ENCODE measurements at places on chromosomes 2 and 18. TPM values are rescaled to one million over a fixed set of nuclear protein-coding genes. Genes with fewer than 3 reads are reported as not detected.

GRCh38 chr2:174516501-174517378, 29.9 kb upstream of the GPR155 start:
- DNase-seq, result no peak

DNA sequence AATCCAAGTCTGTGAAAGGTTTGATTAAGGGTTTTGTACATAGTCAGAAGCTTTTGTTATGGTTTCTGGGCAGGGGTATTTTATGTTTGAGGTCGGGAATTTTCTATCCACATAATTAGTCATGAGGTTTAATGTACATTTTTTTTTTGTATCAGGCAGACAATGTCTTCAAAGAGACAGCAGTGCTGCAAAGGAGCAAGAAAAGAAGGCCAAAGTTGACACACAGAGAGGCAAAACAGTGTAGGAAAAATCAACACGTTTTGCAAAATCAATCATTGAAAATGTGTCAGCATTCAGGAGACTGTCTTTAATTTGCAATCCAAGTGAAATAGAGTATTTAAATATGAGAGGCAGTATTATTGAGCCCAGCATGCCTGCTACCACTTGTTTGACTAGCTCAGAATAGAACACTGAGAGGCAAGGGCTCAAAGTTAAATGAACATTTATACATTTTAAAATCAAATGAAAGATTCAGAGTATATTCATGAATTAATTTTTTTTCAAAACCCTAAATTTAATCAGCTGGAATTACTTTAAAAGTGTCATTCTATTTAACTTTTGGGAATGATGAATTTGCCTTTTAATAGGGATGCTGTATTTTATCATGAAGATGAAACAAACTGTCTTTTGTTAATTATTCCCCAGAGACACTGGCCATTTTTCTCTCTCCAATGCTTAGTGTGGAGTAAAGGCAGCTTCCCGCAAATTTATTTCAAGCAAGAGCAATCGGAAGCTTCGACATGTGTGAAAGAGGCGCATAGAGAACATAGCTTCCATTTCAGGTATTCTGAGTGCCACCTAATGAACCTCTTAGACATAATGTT, 11.3 kb downstream of the VRK2 start:
- DNase-seq, result no peak

DNA sequence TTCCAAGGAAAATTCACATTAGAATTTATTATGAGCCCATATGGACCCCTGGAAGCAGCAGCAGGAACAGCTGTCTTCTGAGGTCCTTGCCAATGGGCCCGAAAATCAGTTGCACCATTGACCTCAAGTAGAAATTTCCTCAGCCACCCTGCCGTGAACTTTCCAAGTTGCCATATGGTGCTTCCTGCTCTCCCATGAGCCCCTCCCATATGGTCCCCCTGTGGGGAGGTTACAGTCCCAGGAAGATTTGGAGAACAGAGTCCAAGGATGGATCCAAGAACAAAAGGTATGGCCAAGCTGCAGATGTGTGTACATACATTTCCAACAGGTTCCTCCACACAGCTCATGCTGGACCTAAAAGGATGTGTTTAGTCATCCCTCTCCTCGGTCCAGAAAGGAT, 34.6 kb downstream of the DIPK1C start:
- no peak for DNase-seq

- no peak for DNase-seq
These were observed 136.1 kb downstream of the NEDD4L start for GRCh38 chr18:58180172-58180571.

GRCh38 chr2:217026569-217026968, 166.7 kb upstream of the TNP1 start:
- DNase-seq, result no peak

DNA sequence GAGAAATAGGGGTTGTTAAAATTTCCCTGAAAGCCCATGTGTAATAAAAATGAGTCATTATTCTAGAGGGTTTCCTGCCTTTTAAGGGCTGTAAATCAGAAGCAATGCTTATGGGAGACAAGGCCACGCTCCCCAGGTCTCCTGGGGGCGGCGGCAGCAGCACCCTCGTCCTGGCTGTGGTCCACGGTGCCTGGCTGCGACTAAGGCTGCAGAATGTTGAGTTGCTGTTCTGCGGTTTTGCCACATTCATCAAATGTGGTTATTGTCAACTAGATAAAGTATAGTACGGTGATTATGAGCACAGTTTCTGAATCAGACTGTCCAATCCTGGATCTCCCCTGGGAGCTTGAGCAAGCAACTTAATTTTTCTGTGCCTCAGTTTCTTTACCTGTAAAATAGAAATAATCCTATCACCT, 11.9 kb upstream of the AGFG1 start:
- DNase-seq, result no peak

DNA sequence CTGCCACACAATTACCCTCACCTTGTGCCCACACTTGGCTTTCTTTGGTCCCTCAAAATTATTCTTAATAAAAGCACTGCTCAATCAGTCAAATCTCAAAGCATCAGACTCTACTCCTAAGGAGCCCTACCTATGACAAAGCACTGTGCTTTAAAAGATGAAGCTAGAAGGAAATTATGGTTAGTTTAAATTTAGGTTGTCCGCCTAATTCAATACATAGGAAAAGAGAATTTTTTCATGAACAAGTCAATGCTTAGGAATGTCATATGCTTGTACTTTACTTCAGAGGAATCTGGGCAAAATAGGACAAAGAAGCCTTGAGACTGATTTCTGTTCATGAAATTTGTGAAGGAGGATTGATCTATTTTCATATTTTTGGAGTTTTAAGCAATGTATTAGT, 726.4 kb upstream of the CDH2 start:
- no peak for DNase-seq

- DNase-seq, result no peak
These were observed 836.9 kb upstream of the FANCL start for GRCh38 chr2:59077981-59078531.

DNA sequence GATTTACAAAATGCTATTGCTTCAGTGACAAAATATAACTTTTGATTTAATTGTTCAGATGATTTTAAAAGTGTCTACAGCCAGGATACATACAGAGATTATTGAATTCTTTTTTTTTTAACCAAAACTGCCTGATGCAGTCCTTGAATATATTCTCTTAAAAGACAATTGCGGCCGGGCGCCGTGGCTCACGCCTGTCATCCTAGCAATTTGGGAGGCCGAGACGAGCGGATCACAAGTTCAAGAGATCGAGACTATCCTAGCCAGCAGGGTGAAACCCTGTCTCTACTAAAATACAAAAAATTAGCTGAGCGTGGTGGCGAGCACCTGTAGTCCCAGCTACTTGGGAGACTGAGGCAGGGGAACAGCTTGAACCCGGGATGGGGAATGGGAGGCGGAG, 497.0 kb upstream of the FSIP2 start:
- DNase-seq, result no peak

- DNase-seq, result no peak
These were observed 25.4 kb downstream of the SP100 start for GRCh38 chr2:230441227-230441897.

DNA sequence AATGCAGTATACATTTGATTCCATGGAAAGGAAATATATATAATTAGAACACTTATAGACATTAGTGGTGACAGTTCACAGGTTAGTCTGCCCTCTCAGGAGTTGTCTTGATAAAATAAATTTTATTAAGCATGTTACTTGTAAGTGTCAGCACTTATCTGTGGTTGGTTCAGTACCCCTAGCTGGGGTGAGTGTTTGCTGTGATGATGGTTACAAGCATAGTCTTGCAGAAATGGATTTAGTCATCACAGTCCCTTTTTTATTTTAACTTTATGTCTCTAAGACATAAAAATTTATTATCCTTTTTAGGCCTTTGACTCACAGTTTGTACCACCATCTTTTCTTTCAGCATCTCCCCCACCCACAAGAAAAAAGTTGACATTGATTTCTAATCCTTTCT, 52.1 kb downstream of the NCK2 start:
- no peak for DNase-seq

DNA sequence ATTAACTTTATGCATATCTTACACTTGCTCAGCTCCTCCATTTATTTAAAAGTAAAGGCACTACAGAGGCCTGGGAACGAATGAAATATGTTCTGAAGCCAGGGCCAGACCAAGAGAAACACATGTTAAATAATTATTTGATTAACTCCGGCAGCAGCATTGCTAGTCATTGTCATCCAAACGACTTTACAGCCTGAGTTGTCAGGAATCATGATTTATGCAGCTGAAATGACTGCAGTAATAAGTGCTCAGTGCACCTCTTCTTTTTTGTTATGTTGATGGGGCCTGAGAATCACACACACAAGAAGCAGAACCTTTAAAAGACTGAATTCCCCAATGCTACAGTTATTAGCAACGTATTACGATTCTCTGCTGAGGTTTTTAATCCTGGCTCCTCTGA, 58.9 kb downstream of the EPHA4 start:
- DNase-seq, result no peak

DNA sequence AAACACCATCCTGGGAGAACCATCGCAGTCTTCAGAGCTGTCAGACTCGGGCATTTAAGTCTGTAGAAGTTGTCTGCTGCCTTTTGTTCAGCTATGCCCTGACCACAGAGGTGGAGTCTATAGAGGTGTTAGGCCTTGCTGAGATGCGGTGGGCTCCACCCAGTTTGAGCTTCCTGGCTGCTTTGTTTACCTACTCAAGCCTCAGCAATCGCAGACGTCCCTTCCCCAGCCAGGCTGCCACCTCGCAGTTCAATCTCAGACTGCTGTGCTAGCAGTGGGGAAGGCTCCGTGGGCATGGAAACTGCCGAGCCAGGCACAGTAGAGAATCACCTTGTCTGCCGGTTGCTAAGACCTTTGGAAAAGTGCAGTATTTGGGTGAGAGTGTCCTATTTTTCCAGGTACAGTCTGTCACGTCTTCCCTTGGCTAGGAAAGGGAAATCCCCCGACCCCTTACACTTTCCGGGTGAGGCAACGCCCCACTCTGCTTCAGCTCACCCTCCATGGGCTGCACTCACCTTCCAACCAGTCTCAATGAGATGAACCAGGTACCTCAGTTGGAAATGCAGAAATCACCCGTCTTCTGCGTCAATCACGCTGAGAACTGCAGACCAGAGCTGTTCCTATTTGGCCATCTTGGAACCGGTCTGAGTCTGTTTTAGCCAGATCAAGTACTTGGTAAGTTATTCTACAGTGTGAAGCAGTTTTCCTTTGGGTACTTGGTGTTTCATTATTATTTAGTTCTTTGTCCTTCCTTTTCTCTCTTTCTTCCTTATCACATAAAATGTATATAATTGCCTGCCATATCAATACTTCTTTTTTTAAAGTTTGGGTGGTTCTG, 71.5 kb downstream of the CDC42EP3 start:
- no peak for DNase-seq

GRCh38 chr2:36125702-36126101, 229.9 kb upstream of the CRIM1 start:
- DNase-seq, result no peak

- DNase-seq, result no peak
These were observed 84.1 kb upstream of the CTNNA2 start for GRCh38 chr2:79428745-79429144.

GRCh38 chr2:62415019-62415431, 91.0 kb downstream of the TMEM17 start:
- DNase-seq, result no peak

DNA sequence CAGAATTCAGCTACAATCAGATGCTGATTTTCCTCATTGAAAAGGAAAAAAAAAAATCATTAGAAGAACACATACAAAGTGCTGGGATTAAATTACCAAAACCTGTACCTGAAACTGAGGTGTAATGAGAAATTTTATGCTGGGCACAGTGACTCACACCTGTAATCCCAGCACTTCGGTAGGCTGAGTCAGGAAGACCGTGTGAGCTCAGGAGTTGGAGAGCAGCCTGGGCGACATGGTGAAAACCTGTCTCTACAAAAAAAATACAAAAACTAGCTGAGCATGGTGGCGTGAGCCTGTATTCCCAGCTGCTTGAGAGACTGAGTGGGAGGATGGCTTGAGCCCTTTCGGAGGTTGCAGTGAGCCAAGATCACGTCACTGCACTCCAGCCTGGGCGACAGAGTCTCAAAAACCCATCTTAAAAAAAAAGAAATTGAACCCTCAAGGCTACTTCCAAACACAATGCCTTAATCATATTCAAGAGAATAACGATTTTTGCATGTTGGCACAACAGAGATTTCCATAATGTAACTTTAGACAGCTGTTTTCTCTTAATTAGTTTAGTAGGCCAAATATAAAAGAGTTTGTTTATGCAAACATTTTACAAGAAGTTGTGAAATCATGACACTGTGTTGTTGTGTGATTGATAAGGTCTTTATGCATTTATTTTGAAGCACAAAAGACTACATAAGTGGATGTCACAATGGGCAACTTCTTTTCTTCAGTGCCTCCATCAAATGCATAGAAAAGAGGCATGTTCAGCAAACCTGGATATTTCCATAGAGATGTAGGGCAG, 63.9 kb downstream of the FAM161A start:
- DNase-seq, result no peak

GRCh38 chr2:202299712-202300111, 34.1 kb downstream of the NOP58 start:
- DNase-seq, result no peak

DNA sequence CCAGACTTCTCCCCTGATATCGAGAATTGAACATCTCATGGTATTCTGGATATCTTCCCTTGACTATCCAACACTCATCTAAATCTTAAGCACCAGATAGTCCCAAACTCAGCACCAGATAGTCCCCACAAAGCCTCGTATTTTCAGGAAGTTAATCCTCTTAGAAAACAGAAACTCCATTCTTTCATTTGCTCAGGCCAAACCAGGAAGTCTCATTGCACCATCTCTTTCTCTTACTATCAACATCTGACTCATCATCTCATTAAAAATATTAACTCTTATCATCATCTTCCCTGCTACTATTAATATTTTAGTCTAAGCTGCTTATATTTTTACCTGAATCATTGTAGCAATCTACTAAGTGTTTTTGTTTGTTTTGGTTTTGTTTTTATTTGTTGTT, 286.4 kb downstream of the GALNT13 start:
- no peak for DNase-seq

DNA sequence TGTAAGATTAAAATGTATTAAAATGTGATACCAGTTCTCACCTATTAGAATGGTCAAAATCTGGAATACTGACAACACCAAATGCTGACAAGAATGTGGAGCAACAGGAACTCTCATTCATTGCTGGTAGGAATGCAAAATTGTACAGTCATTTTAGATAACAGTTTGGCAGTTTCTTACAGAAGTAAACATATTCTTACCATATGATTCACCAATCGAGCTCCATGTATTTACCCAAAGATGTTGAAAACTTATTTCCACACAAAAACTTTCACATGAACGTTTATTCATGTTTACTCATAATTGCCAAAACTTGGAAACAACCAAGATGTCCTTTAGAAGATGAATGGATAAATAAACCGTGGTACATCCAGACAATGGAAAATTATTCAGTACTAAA, 1193.5 kb upstream of the ACVR2A start:
- no peak for DNase-seq

- no peak for DNase-seq
These were observed 187.9 kb downstream of the TCF4 start for GRCh38 chr18:55400081-55400480.

Gene ANKRD29
- total RNA-seq, result 8.5 TPM

Gene MAB21L4
- total RNA-seq, result 1.1 TPM

Gene SCN9A
- total RNA-seq, result 0.46 TPM

Gene MOCOS
- 3.9 TPM for total RNA-seq

Gene TLX2
- total RNA-seq, result not detected

Gene PSTPIP2
- total RNA-seq, result 7.0 TPM

Gene NT5C1B
- total RNA-seq, result 4.8 TPM
